ENCODE measurements at places on chromosomes 5 and 9.
A peak's percentile ranks its signal among the peaks of the same experiment; 100 is the strongest.

DNA sequence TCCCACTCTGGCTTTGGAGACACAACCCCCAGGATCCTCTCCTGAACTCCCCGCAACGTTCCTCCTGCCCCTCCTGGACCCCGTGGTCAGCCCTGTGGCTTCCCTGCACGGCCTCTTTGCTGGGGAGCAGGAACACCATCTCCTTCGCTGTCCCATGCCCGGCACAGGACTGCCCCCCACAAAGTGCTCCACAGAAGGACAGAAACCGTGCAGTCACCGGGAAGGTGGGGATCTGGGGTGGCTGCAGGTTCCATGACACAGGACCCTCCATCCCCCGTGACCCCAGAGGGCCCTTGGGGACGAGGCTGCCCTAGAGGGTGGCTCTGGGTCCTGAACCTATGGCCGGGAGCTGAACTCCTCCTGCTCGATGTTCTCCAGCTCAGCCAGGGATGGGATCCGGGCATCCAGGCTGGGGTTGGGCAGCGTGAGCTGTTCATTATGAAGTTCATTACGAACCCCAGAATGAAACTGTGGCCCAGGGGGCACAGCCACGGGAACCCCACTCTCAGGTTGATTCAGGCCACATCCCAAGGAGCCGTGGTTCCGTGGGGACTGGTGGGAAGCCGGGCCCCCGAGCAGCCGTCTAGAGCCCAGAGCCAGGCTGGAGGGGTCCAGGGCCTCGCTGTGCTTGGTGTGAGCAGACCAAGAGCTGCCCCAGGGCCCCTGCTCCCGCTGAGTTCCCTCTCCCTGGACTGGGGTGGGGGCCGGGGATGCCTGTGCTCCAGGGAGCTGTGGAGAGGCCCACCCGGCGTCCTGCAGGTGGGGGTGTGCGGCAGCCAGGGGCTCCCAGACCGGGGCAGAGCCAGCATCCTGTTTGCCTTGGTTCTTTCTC, 684 bp upstream of the SLC6A19 start:
- no peak for DNase-seq

GRCh38 chr5:169494941-169495548, 88.5 kb upstream of the SPDL1 start:
- no peak for DNase-seq

GRCh38 chr9:113463418-113464285, at the start of gene RGS3:
TSS of gene RGS3 (plus strand) at chr9:113463727. CDS start at chr9:113463803, 76 bp downstream.
- peak; percentile 77 for DNase-seq

GRCh38 chr5:72760259-72760658, 56.2 kb upstream of the TNPO1 start:
- no peak for DNase-seq

- no peak for DNase-seq
Observed at GRCh38 chr5:128895122-128895521, 70.2 kb upstream of the SLC27A6 start.

DNA sequence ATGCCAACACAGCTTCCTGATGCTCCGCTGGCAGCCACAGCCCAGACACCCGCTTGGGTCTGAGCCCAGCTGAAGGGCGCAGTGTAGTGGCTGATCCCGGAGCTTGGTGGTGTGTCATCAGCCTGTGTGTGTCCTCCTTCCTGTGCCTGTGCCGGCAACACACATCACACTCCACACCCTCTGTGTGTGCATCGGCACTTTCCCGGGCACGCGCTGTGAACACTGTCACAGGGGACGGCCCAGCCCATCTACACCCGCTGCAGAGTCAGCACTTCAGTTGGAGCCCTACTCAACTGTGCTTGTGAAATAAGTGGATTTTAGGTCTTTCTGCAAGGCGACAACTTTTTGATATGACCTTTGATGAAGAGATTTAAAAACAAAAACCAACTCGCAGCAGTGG, 189.4 kb downstream of the IRX2 start:
- no peak for DNase-seq

DNA sequence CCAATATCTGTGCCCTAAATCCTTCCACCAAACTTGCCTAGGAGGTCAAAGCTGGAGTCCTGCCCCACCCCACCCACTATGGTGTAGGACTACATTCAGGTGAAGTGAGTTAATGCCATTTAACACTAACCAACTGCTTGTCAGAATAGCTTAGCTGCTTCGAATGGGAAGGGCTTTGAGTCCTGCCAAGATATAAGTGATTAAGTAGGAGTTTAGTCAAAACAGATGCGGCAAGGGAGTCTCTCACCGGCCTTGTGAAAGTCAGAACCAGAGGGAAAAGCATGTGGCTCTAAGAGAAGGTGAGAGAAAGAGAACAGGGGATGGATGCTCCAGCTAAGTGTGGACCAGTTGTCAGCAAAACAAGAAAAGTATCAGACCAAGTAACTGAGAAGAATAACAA, 132.6 kb downstream of the SPOCK1 start:
- no peak for DNase-seq

DNA sequence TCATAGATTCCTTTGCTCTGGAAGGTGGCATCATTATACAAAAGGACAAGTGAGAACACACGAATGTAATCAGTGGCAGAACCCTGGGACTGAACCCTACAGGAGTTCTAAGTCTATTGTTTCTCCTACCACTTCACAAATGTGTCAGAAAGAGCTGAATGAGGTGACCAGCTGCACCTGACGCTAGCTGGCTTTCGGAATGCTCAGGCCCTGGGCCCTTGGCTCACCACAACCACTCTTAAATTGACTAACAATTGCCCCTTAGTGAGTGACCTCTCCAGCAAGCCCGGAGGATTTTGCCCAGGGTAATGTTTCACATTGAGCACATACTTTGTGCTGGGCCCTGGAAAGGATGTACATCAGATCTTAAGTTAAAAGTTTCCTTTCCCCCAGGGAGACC, 41.2 kb upstream of the ABCA1 start:
- no peak for DNase-seq

DNA sequence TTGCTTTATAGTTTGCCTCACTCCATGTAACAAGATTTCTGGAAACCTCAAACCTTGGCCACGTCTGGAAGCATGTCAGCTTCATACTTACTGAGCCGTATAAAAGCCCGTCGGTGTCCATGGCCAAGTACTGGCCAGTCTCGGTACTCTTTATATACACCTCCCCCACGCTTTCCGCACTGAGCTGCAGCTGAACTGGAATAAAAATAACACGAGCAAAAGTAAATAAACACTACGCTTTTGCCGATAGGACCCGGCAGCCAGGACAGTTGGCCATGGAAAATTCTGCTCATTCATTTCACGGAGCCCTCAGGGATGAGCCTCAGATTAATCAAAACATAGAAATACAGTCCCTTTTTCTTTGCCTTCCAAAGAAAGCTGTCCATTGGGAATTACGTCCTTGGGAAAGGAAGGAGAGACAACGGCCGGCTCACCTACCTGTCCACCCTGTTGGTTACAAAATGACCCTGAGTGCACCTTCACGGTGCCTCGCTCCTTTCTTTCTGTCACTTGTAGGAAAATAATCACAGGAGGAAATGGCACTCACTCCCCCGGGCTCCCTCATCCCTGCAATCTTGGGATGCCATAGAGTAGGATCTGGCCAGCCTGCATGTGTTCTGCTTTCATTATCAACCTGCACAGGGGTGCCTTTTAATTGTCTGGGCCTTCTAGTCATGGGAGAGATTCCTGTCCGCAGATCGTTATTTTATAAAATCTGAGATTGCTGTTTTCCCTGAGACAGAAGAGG, 85.1 kb downstream of the FGF1 start:
- DNase-seq, result no peak

- DNase-seq, result peak; percentile 94
Observed at GRCh38 chr9:130327781-130328348, 62.3 kb downstream of the HMCN2 start.

DNA sequence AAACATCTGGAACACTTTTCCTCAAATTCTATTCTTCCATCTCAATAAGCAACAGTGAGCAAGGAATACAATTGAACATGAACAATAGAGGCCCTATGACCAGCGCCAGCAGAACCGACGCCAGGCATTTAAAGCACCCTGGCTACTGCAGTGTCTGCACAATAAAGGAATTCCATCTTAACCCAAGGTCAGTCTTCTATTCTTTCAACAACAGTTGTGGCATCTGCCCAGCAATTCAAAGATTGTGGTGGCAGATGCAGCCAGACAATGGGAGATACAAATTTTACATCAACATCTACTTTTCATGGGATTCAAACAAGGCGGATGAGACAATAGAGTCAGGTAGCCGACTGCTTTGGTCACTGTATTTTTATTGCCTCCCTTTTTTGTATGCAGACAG, 65.9 kb downstream of the ELL2 start:
- DNase-seq, result no peak

DNA sequence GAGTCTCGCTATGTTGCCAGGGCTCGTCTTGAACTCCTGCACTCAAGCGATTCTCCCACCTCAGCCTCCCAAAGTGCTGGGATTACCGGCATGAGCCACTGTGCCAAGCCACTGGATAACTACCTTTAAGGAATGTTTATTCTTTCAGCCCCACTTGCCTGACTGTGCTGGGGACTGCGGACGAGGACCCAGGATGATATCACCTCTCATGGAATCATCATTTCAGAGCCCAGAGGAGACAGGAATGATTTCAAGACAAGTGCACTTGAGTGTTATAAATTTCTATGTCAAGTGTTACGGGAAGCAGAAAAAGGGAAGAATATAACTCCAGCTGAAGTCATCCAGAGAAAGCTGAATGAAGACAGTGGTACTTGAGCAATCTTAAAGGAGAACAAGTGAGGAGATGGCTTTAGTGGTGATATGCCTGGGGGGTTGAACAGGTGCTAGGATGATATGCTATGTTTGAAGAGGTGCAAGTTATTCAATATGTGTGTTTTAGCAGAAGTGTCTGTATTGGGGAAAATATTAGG, 109.3 kb downstream of the DCP2 start:
- DNase-seq, result no peak

DNA sequence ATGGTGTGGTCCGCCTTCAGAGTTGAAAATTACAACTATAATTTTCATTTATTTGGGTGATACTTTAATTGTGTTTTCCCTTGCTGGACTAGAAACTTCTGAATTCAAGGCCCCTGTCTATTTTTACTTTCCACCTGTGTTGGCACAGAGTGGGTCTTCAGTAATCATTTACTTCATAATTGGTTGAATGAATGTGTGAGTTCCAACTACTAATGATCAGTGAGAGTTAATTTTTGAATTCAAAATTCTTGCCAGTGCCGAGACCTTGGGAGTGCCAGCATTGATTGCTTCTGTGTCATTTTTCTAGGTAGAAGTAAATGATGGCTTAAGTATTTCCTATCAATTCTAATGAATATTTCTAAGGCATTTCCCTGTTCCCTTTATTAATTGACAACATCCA, 61.4 kb downstream of the PARP8 start:
- no peak for DNase-seq

DNA sequence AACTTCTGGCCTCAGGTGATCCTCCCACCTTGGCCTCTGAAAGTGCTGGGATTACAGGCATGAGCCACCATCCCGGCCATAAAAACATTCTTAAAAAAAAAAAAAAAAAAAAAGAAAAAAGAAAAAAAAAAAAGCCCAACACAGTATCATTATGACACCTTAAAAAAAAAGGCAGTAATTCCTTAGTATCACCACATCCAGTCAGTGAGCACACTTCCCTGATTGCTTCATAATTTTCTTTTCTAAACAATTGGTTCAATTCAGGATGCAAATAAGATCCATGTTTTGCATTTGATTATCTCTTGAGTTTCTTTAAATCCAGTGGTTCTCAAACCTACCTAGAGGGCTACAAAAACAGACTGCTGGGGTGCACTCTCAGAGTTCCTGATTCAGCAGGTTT, 182.5 kb downstream of the CDK5RAP2 start:
- no peak for DNase-seq

- no peak for DNase-seq
Observed at GRCh38 chr9:86183229-86184137, 76.0 kb downstream of the C9orf153 start.

GRCh38 chr5:134784241-134784920, 25.8 kb downstream of the DDX46 start:
- no peak for DNase-seq

GRCh38 chr9:83722726-83723495, 15.2 kb upstream of the UBQLN1 start:
- no peak for DNase-seq

DNA sequence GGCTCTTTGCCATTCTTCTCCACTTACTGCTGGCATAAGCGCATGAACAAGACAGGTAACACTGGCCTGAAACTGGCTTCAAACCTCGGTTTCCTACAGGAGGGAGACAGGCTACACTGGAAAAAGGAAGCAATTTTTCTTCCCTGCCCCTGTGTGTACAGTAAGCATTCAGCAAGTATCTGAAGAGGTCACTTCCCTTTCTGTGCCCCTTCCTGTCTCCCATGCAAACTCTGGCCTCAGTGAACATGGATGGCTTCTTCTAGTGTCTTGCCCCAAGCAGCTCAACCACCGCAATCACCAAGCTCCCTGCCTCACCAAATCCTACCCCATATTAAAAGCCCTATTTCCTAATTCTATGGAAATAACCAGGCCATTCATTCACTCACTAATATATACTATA, 42.4 kb downstream of the SERINC5 start:
- no peak for DNase-seq
